ENCODE measurements at places on chromosomes 7 and 10.

DNA sequence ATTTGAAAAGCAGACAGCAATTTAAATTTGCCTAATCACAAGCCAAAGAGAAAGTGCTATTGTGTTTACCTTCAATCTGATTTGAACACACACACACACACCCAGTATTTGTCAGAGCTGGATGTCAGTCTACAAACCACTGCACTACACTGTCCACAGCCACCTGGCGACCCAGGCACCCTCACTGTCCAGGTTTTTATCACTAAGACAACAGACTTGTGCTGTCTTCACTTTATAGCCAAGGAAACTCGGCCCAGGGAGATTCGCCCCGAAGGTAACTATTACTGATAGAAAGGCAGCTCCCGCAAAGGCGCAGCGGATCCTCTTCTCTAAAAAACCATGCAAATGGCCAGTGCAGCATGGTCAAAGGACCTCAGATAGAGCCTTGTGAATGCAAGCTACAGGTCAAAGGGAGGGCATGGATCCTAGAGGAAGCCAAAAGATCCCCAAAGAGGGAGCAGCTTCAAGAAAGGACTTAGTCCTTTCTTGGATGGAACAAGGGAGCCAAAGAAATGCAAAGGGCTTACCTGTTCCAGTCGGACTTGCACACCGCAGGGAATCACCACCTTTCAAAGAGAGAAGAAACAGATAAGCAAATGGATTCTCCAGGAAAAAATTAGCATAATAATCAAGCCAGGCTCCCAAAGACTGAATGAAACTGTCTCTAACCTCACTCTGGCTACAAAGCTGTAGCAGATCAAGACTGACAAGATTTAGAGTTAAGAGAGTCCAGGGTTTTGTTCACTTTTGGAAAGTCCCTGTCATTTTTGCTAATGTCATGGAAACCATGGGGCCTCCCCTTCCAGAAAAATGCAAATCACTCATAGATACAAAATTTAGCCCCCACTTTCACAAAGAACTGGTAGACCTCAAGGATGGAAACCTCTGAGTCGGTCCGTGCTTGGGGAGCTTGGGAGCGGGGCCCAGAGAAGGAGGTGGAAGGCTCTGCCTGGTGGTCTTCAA is 101.1 kb downstream of the TNS3 start:
- DNase-seq: no peak

DNA sequence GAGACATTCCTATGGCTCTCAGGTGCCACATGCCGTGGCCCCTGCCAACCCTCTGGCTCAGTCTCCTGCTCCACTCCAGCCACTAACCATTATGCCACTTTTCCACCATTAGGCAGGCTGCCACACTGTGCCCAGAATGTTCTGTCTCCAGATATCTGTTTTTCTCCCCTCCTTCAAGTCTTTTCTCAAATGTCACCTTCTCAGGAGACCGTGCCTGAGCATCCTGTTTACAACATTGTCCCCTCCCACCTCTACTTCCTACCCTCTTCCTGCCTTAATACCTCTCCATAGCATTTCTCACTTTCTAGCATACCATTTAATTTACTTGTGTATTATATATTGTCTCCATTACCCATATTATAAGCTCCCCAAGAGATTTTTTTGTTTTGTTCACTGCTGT is 162.5 kb upstream of the LYZL2 start:
- no peak for DNase-seq

DNA sequence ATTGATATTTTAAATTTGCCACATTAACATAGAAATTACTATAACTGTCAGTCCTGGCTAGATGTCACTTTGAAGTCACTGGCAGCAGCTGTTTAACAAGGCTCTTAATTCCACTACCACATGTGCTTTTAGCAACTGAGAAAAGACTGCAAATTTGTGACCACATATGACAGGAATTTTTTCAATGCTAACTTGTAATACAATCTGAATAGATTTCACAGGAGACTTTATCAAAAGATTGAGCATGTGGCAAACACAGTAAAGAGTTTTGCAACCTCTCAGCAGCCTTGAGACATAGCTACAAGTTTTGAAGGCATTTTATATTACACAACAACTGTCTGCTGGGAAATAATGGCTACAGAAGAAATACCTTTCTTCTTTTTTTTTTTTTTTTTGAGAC is 73.0 kb downstream of the MICU1 start:
- DNase-seq: no peak

- no peak for DNase-seq
These were observed 20.7 kb upstream of the GRID1 start for GRCh38 chr10:86387178-86387794.

DNA sequence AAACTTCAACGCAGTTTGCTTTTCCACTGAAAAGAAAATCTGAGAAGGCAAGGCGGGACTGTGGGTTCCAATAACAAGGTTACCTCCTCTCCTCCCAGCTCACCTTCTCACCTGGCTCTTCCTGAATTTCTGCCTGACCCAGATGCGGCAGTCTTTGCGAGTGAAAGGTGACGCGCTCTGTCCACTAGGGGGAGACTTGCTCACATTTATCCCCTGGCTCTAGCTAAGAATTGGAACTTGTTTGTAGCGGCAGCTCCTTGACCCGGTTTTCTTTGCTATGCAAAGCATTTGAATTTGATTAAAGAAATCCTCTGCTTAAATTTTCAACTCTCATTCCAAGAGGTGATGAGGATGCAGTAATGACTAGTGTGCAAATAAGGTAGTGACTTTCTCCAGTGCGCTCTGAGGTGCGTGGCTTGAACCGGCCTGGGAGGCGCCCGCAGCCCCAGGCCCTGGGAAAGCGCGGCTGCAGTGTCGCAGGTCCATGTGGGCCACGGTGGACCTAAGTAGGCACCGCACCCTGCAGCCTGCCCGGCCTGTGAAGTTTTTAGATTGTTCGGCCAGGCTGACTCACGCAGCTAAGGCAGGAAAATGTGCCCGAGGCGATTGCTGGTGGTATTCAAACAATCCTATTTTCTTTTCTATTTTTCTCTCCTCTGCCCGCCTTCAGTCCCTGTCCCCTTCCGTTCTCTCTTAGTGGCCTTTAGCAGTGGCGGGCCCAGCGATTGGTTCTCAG is 336.9 kb upstream of the NPSR1 start:
- DNase-seq: no peak

- no peak for DNase-seq
These were observed 51.2 kb downstream of the HTR7 start for GRCh38 chr10:90806677-90807076.
